ENCODE measurements at places on chromosomes 16 and 17.

DNA sequence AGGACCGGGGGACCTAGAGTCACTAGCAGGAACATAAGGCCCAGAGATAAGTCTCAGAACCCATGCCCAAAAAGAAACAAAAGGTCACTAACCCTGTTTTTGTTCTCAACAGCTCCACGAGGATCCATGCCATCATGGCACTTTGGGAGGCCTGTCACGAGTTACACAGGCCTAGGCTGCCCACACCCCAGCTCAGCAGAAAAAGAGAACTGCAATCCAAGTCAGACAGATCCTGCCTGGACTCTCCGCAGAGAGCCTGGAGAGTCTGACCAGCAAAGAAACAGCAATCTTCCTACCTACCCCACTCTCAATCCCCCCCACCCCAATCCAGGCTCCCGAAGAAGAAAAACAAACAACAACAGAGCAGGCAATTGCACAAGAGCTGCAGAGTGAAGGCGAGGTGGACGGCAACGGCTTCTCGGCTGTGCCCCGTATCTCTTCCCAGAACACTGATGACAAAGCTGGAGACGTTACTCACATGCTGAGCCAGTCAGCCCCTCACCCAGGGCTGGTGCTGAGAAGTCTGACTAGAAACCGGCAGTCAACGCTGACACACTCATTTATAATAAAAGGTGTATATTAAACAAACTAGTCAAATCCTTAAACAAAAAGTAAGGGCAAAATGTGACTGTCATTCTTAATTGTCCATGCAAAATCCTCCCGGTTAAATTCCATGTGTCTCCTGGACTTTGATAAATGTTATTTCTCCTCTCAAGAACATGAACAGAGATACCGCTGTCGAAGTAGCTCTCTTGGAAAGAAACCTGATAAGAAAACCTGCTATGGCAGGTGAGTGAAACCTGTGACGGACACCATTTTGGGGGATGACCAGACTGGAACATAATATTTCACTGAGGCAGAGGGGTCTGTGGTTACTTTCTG, 89.3 kb downstream of the SMG6 start:
- DNase-seq: no peak

DNA sequence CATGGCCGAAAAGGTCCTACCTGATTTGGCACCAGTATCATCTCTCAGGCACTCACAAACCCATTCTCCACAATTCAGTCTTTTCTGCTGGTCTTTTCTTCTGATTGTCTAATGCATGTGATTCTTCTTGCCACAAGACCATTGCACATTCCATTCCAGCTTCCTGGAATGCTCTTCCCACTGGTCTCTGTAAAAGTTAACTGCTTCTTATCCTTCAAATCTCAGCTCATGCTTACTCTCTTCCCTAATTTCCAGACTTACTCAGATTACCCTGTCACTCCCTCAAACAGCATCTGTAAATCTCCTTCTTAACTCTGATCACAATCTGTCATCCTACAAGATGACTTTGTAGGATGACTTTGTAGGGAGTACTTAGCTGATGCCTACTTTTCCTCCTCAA, 320.2 kb downstream of the MAP2K6 start:
- DNase-seq: no peak

GRCh38 chr17:63341276-63341675, 104.8 kb downstream of the CYB561 start:
- no peak for DNase-seq

DNA sequence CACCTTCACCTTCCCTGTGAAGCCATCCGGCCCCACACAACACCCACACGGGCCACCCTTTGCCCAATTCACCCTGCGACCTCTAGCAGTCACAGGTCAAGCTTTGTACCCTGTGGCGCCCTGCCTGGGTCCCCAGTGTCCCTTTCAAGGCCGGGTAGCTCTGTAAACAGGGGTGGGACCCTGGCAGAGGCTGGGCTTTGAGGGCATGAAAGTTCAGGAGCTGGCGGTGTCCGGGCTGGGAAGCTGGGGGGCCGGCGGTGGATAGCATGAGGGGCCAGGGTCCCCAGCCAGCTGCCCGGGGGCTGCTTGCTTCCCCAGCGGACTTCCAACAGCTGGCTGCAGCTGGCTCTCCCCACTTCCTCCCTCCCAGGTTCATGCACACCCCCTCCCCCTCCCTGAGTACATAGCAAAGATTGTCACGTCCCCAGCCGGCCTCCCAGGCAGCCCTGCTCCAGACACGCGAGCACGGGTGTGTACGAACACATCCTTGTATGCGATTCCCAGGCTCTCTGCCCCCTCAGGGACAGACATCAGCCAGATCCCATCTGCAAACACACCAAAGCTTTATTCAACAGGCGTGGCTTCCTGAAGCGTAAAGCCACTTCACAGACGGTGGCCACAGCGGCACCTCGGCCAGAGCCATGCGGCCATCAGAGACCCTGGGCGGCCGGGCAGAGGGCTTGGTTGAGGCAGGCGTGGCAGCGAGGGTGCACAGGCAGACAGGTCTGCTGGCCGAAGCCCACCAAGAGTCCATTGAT, 8.2 kb downstream of the NTHL1 start:
- DNase-seq: no peak

DNA sequence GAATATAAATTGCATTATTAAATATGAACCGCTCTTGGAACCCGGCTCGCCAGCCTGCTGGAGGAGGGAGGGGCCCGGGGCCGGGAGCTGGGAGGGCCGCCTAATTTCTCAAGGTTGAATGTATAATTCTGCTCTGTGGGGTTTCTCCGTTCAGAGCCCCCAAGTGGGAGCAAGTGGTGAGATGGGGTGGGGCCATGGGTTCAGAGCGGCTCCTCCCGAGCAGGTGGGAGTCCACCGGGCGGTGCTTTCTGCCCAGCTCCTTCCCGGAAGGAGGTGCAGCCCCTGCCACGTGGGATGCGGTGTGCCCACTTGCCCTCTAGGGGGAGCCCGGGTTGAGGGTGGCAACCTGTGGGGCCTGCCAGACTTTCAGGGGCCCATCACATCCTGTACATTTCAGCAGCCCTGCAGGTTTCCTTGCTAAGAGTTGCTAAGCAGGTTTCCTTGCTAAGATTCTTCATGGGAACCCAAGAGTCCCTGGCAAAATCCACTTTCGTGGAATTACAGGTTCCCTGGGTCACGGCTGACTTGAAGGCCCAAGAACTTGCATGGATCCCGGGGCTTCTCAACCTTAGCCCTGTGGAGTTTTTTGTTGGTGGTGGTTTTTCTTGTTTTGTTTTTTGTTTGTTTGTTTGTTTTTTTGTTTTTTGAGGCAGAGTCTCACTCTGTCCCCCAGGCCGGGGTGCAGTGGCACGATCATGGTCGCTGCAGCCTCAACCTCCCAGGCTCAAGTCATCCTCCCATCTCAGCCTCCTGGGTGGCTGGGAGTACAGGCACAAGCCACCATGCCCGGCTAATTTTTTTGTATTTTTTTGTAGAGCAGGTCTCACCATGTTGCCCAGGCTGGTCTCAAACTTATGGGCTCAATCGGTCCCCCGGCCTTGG, 196.7 kb upstream of the GSE1 start:
- DNase-seq: peak; percentile 56

DNA sequence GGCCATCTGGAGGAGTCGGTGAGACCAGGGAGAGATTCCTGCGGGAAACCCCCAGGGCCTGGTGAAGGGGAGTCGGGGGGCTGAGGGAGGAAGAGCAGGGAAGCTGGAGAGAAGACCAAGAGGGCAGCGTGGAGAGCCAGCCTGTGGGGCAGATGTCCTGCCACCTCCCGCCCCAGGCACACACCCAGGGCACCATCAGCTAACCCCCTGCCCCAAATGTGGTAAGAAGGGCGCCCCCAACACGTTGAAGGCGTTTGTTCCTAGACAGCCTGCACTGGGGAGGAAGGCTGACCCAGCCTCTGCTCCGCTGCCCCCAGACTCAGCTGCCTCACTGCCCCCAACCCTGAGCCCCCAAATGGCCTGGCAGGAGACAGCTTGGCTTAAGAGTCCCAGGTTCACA, 1.3 kb downstream of the BAIAP3 start:
- no peak for DNase-seq

DNA sequence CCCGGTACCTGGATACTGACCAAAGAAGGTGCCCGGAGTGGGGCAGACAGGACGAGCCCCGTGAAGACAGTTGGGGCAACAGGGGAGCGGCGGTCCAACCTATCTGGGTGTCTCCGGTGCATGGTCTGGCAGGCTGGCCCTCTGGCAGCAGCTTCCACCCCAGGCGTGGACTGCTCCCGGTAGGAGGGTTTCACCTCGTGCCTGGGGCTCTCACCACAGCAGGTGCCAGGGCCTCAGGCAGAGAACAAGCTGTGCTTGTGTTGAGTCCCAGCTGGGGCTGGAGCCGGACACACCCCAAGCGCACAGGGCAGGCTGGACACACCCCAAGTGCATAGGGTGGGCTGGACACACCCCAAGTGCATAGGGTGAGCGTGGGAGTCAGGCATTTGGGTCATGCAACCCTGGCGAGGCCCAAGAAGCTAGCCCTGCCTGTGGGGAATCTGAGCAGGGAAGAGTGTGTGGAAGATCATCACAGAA, 1.5 kb upstream of the FBXL16 start:
- no peak for DNase-seq

- no peak for DNase-seq
Measured at GRCh38 chr16:1981398-1981836, at the start of gene NOXO1. Gene NOXO1 (minus strand): TSS chr16:1981469. CDS start chr16:1981179, 290 bp downstream.

- DNase-seq: no peak
Measured at GRCh38 chr17:31487063-31487647, 95.7 kb downstream of the RAB11FIP4 start.

- DNase-seq: no peak
Measured at GRCh38 chr17:63665527-63666214, 34.3 kb downstream of the LIMD2 start.

DNA sequence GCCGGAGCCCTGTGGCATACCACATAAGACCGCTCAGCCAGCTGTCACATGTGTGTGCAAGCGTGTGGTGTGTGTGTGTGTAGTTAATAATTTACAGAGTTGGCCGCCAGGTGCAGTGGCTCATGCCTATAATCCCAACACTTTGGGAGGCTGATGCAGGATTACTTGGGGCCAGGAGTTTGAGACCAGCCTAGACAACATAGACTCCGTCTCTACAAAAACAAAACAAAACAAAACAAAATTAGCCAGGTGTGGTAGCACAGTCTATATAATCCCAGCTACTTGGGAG, 20.4 kb downstream of the SOCS1 start:
- no peak for DNase-seq

GRCh38 chr16:11986521-11987057, 10.1 kb downstream of the SNX29 start:
- DNase-seq: no peak

DNA sequence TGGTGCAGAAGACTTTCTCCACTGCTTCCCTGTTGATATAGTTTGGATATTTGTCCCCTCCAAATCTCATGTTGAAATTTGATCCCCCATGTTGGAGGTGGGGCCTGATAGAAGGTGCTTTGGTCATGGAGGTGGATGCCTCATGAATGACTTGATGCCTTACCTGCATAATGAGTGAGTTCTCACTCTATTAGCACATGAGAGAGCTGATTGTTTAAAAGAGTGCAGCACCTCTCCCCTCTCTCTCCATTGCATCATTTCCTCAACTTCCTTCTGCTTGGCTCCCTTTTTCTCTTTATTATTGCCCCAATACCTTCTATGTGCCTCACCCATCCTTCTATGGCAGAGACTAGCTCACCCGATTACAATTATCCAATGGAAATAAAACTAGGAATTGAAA, 90.8 kb upstream of the COX10 start:
- no peak for DNase-seq

GRCh38 chr17:79690466-79690865, 40.3 kb upstream of the ENPP7 start:
- DNase-seq: no peak

DNA sequence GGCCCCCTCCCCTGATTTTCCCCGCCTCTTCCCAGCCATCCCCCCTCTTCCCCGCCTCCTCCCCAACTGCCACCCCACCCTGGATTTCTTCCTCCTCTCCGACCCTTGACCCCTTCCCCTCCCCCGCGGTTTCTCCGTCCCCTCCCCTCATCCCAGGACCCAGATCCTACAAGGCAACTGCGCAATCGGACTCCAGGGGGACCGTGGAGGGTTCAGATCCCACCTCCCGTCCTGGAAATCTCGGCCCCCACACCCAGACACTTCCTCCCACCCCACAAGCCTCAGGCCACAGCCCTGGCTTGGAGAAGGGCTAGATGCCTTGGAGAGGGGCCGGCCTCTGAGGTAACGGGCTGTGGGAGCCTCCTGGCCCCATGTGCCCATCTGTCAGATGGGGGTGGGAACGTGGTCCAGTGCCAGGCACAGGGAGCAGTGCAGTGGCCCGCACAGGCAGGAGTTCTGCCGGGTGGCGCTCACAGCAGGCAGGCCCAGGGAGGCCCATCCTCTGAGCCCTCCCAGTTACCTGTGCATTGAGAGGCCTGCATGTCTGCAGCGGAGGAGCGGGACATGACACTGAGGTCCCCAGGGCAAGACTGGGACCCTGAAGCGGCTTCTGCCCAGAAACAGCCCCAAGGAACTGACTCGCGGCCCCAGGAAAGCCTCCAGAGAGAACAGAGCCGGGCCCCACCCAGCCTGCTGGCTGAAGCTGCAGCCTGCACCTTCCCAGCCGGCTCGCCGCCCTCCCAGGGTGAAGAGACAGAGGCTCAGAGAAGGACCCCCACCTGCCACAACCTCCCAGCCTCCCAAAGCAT, 16.7 kb downstream of the ZNF423 start:
- DNase-seq: no peak

DNA sequence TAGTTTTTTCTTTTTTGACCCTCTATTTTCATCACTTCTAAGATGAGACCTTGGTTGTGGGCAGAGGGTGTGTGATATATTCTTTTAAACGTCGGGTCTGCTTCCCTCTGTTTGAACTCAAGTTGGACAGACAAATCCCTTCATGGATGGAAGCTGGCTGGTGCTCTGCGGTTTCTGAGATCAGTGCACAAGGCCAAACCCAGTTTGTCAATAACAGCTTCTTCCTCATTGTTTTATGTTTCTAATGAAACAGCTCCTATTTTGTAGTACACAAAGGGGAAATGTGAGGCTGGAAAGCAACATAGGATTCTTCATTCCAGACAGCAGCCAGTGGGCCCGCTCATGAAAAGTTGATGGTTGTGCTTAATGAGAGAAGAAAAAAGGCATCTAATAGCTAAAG, 159.6 kb downstream of the PRKCA start:
- no peak for DNase-seq

DNA sequence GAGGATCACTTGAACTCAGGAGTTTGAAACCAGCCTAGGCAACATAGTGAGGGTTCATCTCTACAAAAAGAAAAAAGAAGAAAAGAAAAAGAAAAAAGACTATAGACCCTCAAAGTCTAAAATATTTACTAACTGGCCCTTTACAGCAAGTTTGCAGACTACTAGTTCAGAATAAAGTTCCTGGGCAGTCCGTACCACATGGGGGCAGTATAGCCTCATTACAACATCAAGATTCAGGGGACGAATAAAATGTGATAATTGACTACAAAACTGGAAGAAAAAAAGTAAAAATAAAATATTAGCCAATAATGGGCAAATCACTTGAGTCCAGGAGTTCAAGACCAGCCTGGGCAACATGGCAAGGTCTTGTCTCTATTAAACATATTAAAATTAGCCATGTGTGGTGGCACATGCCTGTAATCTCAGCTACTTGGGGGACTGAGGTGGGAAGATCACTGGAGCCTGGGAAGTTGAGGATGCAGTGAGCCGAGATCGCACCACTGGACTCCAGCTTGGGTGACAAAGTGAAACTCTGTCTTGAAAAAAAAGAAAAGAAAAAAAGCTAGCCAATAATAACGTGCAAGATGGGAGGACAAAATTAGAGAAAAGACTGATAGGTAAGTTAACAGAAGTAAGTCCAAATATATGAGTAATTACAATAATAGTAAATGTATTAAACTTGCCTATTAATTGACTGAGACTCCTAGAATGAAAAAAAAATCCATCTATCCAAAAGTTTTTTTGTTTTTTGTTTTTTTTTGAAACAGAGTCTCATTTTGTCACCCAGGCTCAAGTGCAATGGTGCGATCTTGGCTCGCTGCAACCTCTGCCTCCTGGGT, 129.4 kb upstream of the SEC14L1 start:
- DNase-seq: no peak

GRCh38 chr16:30813821-30814189, 26.8 kb upstream of the ZNF629 start:
- no peak for DNase-seq

All from stimulated activated CD4-positive, alpha-beta T cell treated with anti-CD3 and anti-CD28 coated beads, TNF-alpha, amount 100 ng/mL, for 4 hours (primary cell).